ENCODE measurements at places on chromosomes 13 and 19. TPM values are rescaled to one million over a fixed set of nuclear protein-coding genes. Genes with fewer than 3 reads are reported as not detected.

GRCh38 chr19:23310729-23311211 is 60.6 kb upstream of the ZNF724 start:
- no peak for DNase-seq

Gene KLC3
- total RNA-seq = 0.56 TPM

Gene FXYD1
- 2.7 TPM for total RNA-seq

DNA sequence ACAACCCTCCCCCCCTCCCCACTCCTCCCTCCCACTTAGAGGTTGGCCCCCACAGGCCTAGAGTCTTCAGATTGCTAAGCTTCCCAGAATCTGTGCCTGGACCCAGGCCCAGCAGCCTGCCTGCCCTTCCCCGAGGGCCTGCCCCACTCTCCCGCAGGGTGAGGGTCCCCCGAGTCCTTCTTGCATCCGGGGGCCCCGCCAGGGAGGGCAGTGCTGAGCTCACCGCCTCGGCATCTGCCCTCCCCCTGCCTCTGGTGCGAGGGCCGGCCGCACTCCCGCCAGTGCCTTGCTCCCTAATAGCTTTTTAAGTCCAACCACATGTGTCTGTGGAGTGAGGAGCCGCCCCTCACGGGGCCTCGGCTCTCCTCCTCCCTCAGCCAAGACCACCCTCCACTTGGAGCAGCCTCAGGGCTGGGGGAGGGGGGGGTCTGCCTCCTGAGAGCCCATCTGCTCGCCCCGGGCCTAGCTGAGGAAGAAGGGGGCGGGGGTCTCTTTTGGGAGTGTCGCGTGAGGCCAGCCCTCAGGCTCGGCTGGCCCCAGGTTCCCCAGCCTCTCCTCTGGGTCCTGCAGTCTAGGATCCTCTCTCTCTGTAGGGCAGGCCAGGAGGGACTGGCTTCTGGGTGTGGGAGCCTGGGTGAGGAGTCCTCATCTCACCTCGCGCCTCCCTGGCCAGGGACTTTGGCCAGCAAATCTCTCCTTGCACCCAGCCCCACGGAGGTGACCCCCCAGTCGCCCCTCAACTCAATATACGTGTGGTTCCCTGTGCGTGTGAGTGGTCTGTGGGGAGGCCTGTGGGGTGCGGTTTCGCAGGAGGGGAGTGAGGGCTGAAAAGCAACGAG is 47.2 kb downstream of the LYL1 start:
- DNase-seq = no peak

- DNase-seq = no peak
Measured at GRCh38 chr13:97220151-97220900, 1.8 kb upstream of the MBNL2 start.

DNA sequence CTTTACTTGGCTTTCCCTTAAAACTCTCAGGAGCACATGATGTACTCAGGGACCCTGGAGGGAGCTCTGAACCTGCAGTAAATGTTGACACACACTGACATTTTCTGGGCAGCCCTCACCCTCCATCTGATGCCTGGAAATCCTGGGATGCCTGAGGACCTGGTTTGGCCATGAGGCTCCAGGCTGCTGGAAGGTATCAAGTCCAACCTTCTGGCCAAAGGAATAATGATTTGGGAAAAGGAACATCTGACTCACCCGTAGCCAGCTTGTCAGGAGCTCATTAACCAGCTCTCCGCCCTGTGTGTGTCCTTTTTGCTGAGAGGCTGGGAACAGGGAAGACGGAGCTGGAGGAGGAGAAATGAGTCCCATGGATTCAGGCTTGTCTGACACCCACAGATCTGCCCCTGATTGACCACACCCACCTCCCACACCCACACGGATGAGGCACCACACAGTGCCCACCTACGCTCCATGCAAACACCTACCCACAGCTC is 10.3 kb downstream of the ZNF558 start:
- DNase-seq = no peak

- DNase-seq = no peak
Measured at GRCh38 chr19:18669524-18669817, 14.0 kb upstream of the CRTC1 start.

DNA sequence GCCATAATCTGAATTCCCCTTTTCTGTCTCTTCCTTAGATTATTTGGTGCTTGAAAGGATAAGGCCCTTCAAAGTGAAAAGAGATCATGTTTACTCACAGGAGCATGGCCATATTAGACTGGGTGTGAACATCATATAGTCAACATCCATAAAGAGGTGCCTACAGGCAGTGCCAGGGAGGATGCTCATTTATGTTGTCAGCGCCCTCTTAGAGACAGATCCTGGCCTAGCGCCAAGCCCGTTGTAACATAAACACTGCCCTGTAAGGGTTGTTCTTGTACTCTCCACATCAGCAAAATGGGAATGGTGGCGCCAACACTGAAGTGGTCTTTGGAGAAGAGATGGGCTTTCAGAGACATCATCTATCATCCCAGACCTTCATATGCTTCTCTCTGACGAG is 16.1 kb downstream of the PCDH8 start:
- no peak for DNase-seq

GRCh38 chr13:74562381-74562780 is 428.2 kb upstream of the KLF12 start:
- no peak for DNase-seq

GRCh38 chr19:40155749-40156265 is 35.4 kb upstream of the MAP3K10 start:
- DNase-seq = peak; percentile 33

- no peak for DNase-seq
Measured at GRCh38 chr13:50910485-50910805, 854 bp downstream of the RNASEH2B start.

Gene SLC25A41
- 4.2 TPM for total RNA-seq

DNA sequence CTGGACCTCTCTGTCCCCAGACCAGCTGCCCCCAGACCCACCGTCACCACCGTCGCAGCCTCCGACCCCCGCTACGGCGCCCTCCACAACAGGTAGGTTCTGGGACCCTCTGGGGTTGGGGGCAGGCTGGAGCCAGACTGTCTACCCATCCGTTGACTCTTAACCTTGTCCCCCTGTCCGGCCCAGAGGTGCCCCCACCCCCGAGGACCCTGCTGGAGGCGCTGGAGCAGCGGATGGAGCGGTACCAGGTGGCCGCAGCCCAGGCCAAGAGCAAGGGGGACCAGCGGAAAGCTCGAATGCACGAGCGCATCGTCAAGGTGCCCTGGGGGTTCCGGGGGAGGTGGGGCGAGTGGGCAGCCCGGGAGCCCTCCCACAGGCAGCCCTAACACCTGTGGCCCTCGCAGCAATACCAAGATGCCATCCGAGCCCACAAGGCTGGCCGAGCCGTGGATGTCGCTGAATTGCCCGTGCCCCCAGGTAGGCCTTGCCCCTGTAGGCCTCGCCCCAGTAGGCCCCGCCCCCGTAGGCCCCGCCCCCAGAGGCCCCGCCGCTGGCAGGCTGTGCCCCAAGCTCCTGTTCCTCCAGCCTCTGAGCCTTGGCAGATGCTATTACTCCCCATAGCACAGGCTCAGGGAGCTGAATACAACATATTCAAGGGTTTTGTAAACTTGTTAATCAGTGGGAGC is 12.9 kb downstream of the CC2D1A start:
- peak; percentile 31 for DNase-seq

- peak; percentile 32 for DNase-seq
Measured at GRCh38 chr19:19403373-19403901, 2.0 kb upstream of the GATAD2A start.

Gene SLITRK5
- not detected for total RNA-seq

DNA sequence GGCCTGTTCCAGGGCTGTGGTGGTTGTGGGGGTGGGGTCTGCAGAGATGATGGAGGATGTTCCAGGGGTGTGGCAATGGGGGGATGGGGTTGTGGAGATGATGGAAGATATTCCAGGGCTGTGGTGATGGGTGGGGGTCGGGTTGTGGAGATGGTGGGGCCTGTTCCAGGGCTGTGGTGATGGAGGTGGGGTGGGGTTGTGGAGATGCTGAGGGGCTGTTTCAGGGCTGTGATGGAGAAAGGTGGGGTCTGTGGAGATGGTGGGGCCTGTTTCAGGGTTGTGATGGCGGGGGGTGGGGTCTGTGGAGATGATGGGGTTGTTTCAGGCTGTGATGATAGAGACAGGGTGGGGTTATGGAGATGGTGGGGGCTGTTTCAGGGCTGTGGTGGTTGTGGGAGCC is 62.0 kb downstream of the TEX29 start:
- no peak for DNase-seq

Gene MTUS2
- total RNA-seq = not detected

Gene NANOS3
- total RNA-seq = not detected

- DNase-seq = no peak
Measured at GRCh38 chr13:94218537-94218936, 260.9 kb downstream of the DCT start.

DNA sequence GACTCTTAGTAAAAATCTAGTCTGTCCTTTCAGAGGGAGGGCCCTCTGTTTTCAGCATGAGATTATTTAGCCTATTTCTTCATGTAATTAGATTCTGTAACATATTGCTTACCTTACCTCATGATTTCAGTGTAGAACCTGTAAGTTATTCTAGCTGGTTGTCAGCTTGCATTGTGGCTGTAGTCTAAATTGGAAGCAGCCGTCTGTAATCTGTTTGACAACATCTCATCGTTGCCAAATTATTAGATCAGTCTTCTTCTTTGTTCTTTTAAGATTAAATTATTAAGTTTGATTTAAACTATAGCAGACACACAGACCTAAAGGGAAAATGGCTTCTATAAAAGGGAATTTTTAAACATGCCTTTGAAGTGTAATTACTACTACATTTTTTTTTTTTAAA is 34.8 kb downstream of the SLAIN1 start:
- DNase-seq = no peak

DNA sequence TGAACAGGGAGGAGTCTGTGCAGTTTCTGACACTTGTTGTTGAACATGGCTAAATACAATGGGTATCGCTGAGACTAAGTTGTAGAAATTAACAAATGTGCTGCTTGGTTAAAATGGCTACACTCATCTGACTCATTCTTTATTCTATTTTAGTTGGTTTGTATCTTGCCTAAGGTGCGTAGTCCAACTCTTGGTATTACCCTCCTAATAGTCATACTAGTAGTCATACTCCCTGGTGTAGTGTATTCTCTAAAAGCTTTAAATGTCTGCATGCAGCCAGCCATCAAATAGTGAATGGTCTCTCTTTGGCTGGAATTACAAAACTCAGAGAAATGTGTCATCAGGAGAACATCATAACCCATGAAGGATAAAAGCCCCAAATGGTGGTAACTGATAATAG is 16.1 kb downstream of the CEACAM6 start:
- no peak for DNase-seq

DNA sequence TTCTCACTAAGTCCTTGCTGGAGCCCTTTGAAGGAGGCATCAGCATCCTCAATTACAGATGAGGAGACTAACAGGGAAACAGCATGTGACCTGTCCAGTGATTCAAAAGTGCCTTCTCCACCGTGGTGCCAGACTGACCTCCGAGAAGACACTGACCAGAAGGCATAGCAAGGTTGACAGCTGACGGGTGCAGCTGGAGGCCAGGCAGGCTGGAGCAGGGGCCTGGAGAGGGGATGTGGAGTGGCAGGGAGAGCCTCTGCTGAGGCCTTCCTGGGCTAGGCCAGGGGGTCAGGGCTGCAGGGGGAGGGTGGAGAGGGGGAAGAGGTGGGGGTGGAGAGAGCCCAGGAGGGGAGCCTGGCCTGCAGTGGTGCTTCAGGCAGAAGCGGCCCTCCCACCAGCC is 66.3 kb downstream of the KCTD15 start:
- no peak for DNase-seq

Gene ANKLE1
- 6.2 TPM for total RNA-seq

Data from K562 (cell line).